Stimulated activated CD4-positive, alpha-beta T cell treated with anti-CD3 and anti-CD28 coated beads, Interleukin-2, amount 100 ng/mL, for 24 hours (primary cell): ENCODE measurements at places on chromosomes 11 and 22.

DNA sequence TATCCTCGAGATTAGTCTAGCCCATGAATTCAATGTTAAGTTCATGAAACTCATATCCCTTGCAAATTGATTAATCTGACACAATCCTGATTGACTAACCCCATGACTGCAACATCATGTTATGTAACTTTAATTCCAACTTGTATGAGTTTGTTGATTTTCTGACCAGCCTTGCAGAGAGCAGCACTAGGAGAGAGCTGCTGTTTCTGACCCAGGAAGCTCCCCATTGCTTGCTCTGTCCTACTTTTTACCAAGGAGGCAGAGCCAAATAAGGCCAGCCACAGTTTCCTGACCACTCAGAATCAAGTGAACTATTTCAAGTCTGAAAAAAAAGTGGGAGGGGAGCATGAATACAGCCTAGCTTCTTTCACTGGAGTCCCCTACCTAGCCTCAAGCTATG lies 13.2 kb downstream of the MPZL3 start:
- DNase-seq = no peak

DNA sequence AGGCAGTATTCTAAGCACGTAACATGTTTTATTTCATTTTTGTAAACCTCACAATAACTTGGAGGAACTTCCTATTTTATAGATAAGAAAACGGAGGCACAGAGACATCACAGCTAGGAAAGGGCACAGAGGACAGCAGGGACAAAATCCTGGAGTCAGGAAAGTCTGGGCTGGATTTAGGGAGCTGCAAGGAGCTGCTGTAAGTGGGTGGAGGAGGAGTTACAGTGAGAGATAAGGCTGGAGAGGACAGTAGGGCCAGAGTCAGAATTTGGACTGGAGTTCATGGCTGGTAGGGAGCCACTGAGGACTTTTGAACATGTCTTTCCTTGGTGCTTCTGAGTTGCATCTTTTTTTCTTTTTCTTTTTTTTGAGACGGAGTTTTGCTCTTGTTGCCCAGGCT lies 32.2 kb upstream of the PTPRJ start:
- no peak for DNase-seq

GRCh38 chr22:19341500-19341899 lies 50.0 kb upstream of the CLTCL1 start:
- DNase-seq = no peak

DNA sequence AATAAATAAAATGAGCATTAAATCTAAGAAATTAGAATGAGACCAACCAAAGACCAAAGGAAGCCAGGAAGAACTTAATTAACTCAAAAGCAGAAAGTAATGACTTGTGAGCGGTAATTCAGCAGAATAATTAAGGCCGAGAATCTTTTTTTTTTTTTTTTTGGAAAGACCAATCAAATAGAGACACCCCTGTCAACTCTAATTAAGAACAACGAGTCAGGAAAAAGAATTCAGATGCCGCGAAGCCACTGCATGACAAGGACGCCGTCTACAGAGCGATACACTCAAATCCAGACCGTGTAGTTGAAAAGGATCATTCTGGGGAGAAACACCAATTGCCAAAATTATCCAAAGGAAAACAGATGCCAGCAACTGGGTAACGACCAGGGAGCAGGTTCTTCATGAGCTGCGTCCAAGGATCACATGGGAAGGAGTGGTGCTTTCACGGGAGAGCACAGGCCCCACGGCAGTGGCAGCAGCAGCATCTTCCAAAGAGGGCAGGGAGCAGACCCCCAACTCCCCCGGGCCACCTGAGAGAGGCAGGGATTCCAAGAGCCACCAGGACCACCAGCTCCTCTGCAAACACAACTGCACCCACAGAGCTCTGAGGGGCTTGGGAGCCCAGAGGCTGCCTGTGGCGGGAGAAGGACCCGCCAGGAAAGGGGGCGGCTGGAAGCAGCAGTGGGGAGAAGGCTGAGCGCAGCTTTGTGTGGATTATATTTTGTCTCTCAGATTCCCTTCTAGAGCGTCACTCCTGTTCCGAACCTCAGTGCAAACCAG lies 469.8 kb downstream of the BRD1 start:
- no peak for DNase-seq

- DNase-seq = no peak
Measured at GRCh38 chr22:49735901-49736421, 91.7 kb downstream of the BRD1 start.

- DNase-seq = peak; percentile 5
Measured at GRCh38 chr11:14611939-14612338, 31.7 kb upstream of the PDE3B start.

DNA sequence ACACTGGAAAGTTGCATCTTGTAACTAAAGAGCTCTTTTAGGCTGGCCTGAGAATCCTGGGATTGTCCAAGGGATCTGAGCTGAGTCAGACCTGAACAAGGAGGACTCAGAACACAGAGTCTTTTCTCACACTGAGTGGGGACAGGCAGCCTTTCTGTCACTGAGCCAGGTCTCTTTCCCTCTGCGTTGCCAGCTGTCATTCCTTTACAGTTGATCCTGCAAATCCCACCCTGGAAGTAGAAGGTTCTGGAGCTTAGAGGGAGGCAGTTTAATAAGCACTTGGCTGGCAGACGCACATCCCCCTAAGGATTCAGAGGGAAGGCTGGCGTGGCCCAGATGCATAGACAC lies 76.3 kb upstream of the SUSD2 start:
- DNase-seq = no peak

GRCh38 chr22:45638834-45639746 lies 32.5 kb upstream of the ATXN10 start:
- no peak for DNase-seq

- DNase-seq = no peak
Measured at GRCh38 chr11:9840460-9841004, 176.7 kb downstream of the SWAP70 start.

DNA sequence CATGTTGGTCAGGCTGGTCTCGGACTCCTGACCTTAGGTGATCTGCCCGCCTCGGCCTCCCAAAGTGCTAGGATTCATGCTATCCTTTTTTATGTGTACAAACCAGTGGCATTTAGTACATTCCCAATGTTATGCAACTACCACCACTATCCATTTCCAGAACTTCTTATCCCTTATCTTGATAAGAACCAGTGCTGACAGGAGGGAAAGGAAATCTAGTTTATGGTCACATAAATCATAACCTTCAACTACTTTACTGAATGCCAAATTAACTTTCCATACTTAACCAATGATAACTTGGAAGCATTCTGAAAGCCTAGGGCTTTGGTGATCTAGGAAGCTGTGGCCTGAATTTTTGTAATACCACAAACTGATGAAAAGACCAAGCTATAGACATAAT lies 170.4 kb downstream of the SWAP70 start:
- no peak for DNase-seq

GRCh38 chr11:56152333-56152732 lies 7.8 kb downstream of the OR8K5 start:
- no peak for DNase-seq

GRCh38 chr11:111417011-111417765 lies 38.1 kb upstream of the POU2AF1 start:
- peak; percentile 22 for DNase-seq

- no peak for DNase-seq
Measured at GRCh38 chr22:22927888-22928665, 40.5 kb downstream of the IGLL5 start.

DNA sequence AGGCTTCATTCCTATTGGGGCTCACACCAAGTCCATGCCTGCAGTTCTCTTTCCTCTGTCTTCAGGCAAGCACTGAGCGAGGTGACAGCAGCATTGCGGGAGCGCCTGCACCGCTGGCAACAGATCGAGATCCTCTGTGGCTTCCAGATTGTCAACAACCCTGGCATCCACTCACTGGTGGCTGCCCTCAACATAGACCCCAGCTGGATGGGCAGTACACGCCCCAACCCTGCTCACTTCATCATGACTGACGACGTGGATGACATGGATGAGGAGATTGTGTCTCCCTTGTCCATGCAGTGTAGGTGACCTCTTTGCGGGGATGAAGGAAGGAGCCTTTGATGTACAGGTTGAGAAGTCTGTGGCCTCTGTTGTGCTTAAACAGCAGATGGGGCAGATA lies 11.4 kb upstream of the RRM1 start:
- DNase-seq = no peak

DNA sequence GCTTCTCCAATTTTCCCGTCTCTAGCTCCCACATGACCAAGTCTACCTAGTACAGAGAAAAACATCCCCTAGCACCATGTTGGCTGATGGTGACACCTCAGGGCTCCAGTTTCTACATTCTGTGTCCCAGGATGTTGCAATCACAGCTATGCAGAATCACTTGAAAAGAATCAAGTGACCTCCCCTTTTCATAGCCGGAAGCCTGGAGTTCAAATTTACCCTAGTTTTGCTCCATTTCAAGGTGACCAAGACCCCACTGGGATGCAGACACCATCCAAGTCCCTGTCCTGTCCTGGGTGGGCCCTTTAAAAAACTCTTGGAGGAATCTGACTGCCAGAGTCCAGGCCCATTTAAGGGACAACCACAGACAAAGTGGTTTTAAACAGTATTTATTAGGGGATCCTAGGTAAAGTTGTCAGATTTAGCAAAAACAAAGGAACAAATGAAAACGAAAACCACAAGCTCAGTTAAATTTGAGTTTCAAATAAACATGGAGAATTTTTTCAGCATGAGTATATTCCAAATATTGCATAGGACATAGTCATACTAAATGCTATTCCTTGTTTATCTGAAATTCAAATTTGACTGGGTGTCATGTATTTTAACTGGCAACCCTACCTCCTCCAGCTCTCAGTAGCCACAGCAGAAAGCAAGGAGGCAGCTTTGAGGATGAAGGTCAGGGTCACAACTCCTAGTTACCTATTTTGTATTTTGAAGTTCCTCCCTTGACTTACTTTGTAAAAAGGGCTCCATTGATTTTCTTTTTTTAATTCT lies 52.4 kb downstream of the MIAT start:
- DNase-seq = no peak

DNA sequence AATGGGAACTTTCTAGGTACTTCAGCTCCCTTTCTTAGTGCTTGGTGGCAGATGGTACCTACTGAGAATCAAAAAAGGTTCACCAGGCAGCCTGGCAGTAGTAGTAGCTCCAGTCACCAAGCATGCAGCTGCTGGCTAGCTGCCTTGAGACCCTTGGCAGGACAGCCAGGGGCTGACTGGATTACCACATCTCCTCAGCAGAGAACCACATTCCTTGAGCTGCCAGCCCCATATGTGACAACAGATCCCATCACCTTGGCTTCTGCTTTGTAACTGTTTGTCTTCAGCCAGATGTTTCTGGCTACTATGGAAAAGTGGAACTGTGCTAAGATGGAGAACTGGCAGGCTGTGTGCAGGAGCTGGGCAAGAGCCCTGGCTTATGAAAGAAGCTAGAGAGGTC lies 39.6 kb upstream of the CHRM4 start:
- DNase-seq = no peak

DNA sequence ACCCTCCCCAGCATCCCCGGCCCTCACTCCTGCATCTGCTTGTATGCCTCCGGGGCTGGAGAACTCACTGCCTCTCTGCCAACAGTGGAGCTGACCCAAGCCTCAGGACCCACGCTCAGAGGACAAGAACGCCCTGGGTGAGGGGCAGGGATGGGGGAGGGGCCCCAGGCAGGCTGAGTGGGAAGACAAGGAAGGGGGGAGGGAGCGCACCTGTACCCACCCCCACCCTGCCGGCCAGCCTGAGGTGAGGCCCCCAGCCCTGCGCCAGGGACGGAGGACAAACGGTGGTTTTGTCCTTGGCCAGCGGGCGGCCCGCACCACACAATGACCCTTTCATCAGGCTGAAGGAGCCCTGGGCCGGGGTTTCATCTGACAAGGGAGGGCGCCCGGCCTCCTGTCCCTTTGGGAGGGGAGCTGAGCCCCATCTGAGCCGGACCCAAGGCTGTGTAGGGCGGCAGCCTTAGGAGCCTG lies 10.0 kb downstream of the WNT7B start:
- DNase-seq = no peak

DNA sequence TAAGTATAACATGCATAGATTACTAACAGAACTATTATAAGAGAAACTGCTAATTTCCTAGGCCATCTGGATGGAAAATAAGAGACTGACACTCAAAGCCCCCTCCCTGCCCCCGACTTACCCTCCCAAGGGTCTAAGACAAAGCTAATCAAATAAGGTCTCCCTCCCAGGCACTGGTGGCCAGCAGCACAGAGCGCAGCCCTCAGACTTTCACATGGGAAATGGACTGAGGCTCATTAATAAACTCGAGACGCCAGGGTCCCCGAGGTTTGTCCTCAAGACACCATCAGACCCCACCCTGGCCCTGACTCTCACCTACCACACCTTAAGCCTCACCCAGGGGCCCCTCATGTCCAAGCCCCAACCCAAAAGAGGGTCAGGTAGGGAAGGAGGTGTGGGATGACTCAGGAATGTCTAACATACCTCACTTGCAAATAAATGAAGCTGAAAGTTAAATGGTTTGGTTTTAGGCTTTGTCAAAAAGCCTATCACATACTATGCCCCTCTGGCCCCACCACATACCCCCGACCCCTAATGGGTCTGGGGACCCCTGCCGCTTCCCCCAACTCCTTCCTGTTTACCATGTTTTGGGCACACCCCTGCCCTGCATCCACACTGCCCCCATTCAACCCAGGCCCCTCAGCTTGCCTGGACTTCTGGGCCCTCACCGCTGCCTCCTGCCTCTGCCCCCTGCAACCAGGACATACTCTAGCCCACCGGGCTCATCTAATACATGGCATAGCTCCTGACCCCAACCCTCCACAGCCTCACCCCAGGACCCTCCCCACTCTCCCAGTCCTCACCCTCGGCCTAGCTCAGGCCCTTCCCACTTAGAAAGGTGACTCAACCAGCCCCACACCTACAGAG lies 11.4 kb downstream of the ARAP1 start:
- DNase-seq = no peak

DNA sequence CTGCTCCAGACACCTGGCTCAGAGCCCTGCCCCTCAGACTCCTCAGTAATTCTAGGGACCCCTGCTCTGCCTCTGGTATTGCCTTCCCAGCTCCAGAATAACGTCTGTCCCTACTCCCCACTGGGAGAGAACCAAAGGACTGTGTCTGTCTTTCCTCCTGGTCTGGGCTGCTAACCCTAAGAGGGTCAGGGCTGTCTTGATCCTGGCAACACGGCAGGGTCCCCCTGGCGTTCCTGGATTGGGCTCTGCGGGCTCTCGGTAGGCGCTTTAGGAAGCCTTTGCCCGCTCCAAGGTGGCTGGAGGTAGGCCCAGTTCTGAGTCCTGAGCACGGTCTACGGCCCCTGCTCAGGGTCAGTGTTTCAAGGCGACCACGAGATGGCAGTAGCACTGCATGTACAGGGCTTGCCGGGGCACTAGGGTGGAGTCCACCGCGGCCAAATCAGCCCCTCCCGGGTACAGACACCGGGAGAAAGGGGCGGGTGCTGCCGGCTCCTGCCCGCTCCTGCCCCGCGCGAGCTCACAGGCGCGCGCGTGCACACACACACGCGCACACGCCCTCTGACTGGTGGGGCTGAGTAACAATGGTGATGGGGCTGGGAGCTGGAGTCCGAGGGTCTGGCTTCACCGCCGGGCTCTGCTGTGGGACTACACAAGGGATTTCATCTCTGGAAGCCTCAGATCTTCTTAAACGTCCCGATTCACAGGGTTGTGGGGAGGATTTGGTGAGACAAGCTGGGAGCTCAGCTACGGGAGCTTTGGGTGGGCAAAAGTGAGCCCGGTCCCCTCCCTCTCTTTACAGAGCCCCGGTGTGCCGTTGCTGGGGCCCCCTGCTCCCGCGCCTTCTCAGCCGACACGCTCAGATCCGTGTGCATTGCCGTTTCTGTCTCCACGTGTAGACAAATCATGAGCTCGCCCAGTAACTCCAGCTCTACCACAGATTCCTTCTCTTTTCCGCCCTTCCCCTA lies 30.1 kb upstream of the HMOX1 start:
- peak; percentile 90 for DNase-seq
